ENCODE measurements at places on chromosomes 5 and 9.
A peak's percentile ranks its signal among the peaks of the same experiment; 100 is the strongest.

GRCh38 chr9:86974421-86974820 is 27.1 kb upstream of the GAS1 start:
- no peak for DNase-seq

GRCh38 chr5:168740811-168741213 is 161.6 kb upstream of the PANK3 start:
- DNase-seq: no peak

DNA sequence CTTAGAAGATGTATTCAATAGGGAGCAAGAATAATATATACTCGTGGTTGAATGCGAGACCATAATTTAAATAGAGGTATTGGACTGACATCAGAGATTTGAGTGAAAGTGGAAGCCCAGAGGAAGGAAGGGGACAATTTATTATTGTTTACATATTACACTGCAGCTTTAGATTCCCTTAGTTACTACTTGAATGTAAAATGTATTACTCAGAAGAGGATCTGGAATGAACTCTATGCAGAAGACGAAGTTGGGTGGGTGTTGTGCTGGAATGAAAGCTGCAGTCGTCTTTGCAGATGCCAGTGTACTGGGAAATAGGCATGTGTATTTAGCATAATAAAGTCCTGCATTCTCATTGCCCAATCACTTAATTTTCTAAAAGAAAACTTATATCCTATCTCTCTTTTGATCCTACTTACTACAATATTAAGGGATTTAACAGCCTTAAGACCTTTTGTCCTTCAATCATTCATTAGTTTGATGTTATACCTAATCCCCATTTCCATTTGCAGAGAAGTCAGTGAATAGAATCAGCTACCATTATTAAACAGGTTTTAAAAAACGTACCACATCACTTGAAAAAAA is 570.7 kb upstream of the WWC1 start:
- no peak for DNase-seq

DNA sequence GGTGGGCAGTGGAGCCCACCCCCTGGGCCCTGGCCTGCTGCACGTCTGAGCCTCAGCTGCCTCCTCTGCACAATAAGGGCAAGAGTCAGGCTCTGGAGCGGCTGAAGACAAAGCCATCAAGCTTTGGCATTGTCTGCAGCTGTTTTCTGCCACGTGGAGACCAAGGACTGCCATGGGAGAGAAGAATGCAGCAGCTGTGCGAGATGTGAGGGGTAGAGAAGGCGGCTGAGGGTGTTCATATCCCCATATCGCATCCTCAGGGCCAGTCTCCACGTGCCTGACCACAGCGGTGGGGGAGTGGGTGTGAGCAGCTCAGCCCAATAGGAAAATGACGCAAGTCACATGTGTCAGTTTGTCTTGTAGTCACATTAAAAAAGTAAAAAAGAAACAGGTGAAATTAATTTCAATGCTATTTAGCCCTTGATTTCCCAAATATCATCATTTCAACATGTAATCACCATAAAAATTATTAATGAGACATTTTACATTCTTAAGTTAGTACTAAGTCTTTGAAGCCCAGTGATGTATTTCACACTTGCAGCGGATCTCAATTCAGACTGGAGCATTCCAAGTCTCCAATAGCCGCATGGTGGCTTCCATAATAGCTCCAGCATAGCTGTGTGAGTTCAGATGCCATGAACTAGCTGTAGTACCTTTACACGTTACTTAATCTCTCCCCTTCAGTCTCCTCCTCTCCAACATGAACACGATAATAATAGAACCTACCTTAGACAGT is 6.6 kb downstream of the C1QTNF2 start:
- DNase-seq: no peak

DNA sequence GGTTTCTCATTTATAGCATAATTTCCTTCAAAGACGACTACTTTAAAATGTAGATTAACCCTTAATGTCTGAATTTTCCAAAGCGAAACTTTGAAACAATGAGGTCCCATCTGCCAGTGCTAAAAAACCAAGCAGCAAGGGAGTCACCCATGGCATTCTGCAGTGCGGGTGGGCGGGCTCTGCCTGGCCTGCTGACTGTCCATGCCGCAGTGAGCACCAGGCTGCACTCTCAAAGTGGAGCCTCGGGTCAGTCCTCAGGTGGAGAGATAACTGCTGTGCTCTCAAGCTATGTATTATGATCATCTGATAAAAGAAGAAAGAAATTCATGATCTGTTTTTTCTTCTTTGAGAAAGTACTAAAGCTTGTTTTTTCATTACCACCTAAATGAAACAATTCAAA is 581.6 kb downstream of the CETN3 start:
- DNase-seq: no peak

- no peak for DNase-seq
Measured at GRCh38 chr5:36373527-36374086, 71.9 kb upstream of the RANBP3L start.

DNA sequence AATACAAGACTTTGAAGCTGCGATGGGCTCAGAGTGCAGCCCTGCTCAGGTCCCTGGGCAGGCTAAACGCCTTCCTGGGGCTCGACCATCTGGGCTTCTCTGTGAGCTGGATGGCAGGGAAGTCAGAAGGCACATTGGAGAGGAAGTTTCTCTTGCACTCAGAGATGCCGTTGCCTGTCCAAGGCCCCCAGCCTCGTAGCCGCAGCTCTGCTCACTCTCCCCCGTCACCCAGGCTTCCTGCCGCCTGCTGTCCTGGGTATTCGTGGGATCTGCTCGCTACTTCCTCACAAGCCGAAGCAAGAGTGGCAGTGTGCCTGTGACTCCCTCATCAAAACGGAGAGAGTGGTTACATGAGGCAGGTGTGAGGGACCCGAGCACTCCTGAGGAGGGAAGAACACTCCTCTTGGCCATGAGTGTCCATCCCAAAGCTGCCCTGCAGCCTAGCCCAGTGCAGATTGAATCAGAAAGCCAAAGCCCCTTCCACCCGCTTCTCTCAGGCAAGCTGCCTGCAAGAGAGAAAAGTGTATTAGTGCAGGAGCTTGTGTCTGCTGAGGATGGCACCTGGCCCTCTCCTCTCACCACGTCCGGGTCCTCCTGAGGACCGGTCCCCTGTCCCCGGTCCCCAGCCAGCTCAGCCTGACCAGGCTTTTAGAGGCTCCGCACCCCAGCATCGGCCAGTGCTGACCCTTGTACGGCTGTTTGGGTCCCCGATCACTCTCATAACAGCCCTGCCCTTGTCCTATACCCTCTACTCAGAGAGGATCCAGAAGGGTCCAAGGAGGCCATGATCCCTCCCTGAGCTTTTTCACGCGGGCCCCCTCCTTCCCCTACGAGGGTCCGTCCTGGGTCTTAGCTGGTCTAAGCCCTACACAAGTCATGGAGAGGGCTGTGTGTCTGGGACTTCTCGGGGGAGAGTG is 7.3 kb downstream of the FCN2 start:
- no peak for DNase-seq

- DNase-seq: no peak
Measured at GRCh38 chr5:139188558-139189270, 9.5 kb downstream of the SIL1 start.

DNA sequence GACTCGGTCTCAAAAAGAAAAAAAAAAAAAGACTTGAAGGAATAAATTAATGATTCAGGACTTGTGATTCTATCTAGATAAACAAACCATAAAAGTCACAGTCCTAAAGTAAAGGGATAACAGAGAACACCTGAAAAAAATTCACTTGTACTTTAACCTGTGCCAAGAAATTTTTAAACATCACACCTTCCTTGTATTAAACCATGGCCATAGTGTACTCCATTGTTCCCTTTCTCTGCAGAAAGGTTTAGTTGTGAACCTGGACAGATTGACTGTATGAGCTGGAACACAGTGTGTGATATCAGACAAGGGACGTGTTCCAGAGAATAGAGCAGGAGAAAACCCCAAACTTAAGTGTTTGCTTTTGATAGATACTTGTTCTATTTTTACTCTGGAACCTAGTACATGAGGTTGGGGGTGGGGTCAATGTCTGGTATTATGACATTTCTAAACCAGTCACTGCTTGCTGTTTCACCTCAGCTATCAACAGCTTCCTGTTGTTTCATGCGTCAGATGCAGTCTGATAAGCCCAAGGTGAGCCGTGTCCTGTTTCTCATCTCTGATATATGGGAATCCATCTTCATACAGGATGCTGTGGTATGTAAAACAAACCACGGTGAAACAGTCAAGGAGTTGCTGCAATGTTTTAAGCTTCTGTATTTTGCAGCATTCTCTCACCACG is 62.5 kb upstream of the ITGA1 start:
- peak; percentile 5 for DNase-seq

DNA sequence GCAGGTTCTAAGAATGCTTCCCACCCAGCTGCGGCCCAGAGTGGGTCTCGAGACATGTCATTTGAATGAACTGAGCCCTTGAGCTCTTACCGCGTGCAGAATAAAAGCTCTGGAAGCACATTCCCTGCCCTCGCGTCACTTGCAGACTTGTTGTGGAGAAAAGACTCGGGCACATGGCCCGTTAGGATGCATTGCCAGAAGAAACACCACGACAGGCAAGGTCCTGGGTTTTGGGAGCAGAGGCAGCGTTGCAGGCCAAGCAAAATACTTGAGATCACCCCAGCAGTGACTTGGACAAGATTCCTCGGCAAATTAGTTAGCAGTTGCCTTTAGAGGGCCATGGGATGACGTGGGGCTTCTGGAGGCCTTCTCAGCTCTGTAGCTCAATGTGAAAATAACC is 170.8 kb upstream of the MSX2 start:
- no peak for DNase-seq

GRCh38 chr9:70318002-70318401 is 59.2 kb downstream of the SMC5 start:
- DNase-seq: no peak

DNA sequence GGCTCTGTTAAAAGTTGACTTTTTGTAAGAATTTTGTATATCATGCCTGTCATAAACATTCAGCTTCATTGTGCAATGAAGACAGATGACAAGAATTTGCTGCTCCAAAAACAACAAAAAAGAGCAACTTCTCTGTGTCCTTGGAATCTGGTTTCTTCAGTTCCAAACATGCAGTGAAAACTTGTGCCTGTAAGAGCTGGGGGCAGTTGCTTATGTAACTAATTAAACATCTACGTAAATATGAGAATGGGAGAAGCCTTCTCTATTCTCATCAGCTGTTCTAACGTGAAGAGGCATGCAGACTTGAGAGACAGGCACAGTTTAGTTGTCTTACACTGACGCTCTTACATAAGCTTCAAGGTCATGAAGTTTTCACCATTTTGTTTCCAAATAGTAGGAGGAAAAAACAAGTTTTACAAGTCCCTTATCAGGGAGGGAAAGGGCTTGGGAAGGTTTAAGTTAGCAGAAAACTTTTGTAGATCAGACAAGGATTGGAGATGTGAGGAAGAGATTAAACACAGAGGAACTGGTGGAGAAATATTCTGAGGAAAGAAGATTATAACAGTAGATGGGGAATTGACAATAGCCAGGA is 170.4 kb downstream of the RFK start:
- DNase-seq: no peak

GRCh38 chr5:74963407-74963806 is 89.0 kb downstream of the GCNT4 start:
- no peak for DNase-seq

DNA sequence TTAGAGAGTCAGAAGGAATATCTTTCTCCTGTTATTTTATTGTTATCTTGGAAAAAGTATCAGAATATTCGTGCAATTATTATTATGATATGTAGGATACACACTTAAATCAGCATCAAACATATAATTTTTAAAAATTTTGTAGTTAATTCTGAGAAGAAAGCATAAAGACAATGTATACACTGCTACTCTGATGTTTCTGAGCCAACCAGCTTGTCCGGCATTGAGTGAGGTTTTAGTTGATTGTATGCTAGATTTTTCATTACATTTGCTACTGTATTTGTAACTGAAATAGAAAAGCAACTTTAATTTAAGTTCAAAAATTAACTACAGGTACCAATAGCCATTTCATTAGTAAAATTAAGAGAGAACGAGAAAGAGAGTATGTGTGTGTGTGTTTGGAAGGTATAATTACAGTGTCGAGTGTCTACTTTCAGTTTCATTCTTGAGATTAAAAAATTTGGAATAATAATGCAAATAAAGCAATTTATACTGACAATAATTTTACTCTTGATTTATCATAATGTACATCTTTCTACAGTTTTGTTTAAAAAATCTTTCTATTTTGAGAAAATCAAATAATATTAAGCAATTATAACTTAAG is 160.4 kb upstream of the CDH12 start:
- no peak for DNase-seq

DNA sequence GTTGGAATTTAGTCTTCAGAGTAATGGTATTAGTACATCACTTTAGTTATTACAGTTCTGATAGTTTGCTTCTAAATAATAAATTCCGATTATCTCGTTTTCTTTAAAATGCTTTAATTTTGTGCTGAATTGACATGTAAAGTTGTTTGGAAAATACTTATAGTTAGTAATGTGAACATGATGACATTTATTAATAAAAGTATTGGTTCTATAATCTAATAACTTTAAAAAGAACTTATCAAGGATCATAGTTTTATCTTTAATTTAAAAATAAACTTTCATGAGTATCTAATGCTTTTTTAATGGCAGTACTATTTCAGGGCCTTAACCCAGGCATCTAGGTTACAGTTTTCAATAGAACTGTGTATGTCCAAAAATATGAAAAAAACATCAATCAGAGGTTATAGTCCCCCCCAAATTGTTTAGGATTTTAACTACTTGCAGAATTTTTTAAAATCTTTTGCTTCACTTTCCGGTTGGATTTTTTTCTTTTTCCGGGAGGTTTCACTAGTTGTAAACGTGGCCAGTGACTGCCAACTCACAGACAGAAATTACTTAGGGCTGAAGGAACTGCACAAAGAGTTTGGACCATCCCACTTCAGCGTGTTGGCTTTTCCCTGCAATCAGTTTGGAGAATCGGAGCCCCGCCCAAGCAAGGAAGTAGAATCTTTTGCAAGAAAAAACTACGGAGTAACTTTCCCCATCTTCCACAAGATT is 680 bp downstream of the GPX8 start:
- DNase-seq: no peak

DNA sequence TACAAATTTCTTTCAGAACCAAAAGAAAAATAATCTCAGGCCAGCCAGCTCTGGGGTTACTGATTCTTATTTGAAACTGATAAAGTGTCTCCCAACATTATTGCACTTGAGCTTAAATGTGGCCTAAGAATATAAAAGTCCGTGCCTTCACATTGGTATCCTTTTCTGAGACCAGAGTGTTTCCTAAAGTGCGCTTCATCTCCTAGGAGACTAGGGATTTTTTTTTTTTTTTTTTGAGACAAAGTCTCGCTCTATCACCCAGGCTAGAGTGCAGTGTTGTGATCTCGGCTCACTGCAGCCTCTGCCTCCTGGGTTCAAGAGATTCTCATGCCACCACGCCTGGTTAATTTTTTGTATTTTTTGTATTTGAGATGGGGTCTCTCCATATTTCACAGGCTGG is 23.6 kb upstream of the KCNIP1 start:
- DNase-seq: no peak

DNA sequence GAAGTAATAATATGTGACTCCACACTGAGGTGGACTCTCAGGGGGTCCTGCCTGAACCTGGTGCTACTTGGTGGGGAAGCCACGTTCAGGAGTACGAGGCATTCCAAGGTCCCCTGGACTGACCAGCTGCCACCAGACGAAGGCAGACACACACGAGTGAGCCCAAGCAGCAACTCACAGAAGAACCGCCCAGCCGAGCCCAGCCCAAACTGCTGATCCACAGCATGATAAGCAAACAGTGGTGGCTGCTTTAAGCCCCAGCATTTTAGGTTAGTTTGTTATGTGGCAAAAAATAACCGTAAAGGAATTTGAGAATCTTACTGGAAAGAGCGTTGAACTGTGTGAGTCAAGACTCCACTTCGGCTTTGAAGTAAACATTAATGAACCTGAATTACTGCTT is 8.8 kb upstream of the LHX3 start:
- no peak for DNase-seq
